MCF 10A (cell line): ENCODE measurements at places on chromosomes 5 and 9.

- DNase-seq, result no peak
Measured at GRCh38 chr9:34652602-34653000, 616 bp downstream of the IL11RA start.

DNA sequence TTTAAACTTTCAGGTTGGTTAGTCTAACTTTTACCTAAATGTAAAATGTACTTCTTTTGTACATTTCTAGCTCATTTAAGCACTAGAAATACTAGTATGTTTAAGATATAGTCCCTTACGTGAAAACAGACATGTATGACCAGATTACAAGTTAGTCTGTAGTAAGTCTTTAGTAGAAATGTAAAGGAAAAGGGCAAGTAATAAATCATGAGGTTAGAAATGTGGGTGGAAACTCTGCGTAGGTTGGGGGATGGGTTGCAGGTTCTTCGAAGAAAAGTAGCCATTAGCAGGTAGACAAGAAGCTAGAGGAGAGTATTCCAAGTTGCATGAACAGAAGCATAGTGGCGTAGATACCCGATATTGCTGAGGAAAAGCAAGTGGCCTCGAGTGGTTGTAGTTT, 22.9 kb downstream of the RAD1 start:
- DNase-seq, result no peak

- no peak for DNase-seq
Measured at GRCh38 chr5:124461941-124462340, 284.5 kb downstream of the ZNF608 start.

DNA sequence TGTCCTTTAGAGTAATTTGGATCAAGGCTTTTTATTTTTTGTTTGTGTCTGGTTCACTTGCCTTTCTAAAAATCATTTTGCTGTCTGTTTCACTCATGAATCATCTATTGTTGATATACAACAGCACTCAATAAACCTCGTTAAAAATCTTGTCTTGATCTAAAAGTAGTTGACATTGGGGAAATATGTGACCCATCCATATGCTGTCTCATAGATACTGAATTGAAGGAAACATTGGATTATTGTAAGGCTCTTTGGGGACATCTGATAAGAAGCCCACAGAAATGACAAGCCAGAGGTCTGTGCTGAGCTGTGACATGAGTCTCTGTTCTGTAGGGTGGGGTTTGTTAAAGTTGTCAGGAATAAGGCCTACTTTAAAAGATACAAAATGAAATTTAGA, 208.0 kb downstream of the PDZD2 start:
- no peak for DNase-seq

- DNase-seq, result no peak
Measured at GRCh38 chr5:124079062-124079461, 567.1 kb downstream of the CSNK1G3 start.

DNA sequence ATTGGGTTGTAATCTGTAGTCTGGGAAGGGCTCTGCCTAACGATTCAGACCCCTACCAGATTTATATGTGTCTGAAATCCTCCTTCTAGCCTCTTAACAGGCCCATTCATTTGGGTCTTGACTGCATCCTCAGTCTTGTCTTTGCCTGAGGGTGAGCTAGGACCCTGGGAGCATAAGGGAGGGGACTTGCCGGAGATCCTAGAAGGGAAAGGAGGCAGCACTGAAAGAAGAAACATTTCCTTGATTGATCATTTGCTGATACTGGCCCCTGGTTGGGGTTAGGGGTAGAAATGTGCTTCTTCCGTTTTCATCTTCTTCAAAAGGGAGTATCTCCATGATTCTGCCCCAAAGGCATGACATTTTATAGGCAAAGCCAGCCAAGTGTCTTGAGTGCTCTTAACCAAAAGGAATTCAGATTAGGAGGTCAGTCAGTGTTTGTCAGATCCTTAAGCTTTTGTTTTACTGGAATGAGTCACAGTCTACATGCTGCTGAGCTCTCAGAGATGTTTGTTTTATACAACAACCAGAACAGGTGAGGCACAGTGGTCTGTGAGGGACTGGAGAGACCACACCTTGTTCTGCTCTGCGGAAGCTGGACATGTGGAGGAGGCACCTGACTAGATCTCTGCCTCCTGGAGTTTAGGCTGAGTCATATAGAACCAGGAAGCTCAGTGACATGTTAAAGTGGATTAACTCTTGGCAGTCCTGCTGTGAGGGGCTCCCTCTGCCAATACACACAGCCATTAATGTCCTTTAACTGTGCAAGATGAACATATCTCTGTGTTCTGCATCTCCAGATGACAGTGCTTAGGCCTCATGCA, 37.7 kb downstream of the PCDHAC2 start:
- DNase-seq, result peak; percentile 97

DNA sequence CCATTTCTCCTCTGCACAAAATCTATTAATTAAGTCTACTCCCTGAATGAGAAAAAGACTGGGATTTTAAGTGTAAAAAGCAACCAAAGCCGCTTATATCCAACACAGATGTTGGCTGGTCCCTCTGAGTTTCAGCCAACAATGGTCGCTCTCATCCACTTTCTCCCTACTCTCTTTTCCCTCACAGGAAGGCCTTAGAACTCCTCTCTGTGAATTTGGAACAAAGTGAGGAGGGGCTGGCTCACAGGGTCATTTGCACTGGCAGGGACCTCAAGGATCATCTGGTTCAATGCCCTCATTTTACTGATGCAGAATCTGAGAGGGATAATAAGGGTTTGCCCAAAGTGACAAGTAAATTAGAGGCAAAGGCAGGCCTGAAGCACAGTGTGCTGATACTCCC, 64.0 kb downstream of the DPYSL3 start:
- no peak for DNase-seq

- DNase-seq, result peak; percentile 40
Measured at GRCh38 chr9:113131689-113132151, 19.1 kb upstream of the SLC31A2 start.

DNA sequence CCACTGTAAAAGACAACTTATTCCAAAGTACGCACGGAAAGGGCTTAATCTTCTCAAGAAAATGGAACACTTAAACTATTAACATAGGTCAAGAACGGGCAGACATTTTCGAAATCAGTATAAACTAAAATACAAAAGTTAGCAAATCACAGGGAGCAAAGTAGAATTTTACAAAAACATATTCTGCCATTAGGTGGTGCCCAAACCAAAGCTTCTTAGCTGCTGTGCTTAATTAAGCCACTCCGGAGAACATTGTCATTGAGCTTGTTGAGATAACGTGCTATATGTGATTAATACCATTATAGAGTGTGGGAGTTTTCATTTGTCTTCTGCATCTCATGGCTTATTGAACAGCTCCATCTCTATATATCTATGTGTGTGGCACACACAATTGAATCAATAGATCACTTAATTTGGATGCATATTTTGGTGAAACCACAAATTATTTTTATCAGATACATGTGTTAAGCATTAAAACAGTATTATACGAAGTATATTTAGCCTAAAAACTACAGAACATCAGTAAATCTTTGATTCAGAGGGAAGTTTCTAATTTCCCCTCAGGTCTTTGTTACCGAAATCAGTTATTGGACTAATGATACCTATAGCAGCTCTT, 23.4 kb downstream of the UBLCP1 start:
- DNase-seq, result peak; percentile 62

GRCh38 chr5:130805648-130806047, 359.4 kb downstream of the HINT1 start:
- DNase-seq, result no peak

GRCh38 chr5:76473661-76474060, 70.6 kb downstream of the IQGAP2 start:
- DNase-seq, result no peak

DNA sequence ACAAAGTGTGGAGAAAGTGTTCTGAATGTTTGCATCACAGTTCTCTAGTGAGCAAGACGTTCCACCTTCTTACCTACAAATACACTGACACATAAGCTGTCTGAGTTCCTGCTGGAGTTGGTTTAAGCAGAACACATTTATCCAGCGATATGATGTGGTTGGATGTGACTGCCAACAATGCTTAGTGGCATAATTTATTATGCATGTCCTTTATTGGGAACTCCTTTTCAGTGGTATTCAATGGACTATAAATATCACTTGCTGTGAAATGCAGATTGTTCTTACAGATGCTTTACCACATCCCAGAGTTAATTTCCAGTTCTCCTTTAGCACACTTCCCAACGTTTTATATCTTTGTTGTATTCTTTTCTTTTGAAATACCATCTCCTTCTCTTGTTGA, 222.2 kb downstream of the LURAP1L start:
- no peak for DNase-seq

GRCh38 chr5:51172903-51173626, 210.2 kb upstream of the ISL1 start:
- no peak for DNase-seq

DNA sequence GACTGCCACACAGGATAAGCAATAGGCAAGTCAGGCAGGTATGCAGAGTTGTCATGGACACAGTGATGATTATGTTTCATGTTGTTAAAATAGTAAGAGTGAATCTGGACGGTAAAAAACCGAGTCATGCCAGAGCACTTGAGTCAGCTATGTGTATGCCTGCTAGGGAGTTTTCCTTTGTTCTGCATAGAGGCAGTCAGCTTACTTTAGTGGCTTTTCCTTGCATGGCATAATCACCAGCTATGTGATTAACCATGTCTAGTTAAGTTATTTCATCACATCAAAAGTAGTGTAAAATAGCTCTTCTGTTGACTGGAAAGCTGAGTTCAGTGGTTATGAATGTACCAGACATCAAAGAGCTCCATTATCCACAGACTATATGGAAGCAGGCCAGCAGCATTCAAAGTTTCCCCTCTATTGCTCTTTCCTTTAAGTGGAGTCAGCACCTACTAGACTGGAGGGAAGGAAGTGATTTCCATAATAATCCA, 989.8 kb downstream of the TLE1 start:
- peak; percentile 47 for DNase-seq

DNA sequence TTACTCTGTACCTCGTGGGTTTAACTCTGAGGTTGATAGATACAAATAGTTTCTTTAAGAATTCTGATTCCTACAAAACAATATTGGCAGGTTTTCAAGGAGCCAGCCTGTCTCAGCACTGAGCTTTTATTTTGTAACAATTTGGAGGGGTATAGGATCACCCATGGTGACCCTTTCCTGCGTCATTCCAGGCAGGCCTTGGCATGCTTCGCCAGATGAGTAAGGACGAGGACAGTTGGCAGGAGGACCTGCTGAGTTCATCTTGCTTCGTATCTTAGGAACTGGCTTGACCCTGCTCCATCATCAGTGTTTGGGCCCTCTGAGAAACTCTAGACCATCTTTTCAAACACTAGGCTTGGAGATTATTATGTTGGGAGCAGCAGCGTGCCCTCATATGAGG, 17.9 kb downstream of the ZNF462 start:
- peak; percentile 96 for DNase-seq

GRCh38 chr9:108786322-108786721, 69.5 kb downstream of the ACTL7B start:
- peak; percentile 44 for DNase-seq

DNA sequence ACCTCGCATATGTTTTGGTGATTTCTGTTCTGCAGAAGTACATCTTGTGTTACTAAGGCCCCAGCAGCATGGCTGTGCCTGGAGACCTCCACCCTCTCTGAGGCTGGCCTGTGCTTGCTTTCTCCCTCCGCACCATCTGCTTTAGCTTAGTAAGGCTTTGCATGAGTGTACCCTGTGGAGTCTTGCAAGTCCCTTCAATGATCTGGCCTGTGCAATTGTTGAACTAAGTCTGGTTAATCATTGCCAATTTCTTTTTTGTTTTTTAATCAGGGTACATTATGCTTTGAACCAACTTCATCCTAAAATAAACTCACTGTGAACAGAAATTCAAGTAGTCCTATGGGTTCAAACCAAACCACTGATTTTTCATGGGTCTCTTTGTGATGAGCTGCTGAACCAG, 32.3 kb downstream of the ACOT12 start:
- no peak for DNase-seq

- DNase-seq, result no peak
Measured at GRCh38 chr9:18245911-18246310, 228.0 kb upstream of the ADAMTSL1 start.

- peak; percentile 50 for DNase-seq
Measured at GRCh38 chr5:32707418-32707997, 3.6 kb upstream of the NPR3 start.

- DNase-seq, result peak; percentile 73
Measured at GRCh38 chr5:154860123-154860522, 1.7 kb downstream of the CNOT8 start.

DNA sequence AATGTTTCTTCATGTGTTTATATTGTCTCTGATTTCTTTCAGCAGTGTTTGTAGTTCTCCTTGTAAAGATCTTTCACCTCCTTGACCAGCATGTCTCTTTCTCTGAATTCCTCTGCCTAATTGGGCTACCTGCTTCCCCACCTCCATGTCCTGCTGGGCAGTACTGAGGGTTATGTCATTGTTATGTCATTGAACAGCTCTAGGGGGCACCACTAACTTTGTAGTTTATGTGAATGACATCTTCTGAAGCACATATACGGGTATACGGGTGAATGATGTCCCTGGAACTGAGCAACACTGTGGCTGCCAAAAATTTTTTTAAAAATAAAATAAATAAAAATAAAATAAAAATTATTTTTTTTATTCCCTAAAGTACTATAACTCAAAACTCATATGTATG, 16.9 kb upstream of the SNCAIP start:
- peak; percentile 47 for DNase-seq

DNA sequence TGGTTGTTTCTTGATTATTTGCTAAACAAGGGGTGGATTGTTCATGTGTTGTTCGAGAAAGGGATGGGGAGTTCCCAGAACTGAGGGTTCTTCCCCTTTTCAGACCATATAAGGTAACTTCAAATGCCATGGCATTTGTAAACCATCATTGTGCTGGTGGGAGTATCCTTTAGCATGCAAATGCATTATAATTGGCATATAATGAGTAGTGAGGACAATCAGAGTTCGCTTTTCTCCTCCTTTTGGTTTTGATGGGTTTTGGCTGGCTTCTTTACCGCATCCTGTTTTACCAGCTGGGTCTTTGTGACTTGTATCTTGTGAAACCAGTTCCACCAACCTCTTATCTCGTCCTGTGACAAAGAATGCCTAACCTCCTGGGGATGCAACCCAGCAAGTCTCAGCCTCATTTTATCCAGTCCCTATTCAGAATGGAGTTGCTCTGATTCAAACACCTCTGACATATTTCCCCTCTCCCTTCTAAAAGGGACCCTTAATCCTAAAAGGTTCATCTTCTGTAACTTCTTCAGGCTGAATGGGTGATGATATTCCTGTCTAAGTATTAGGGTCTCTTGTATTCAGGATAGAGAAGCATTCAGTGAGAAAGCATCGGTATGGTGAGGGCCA, 8.7 kb upstream of the FBN2 start:
- no peak for DNase-seq

GRCh38 chr9:115775659-115776058, 377.9 kb upstream of the PAPPA start:
- no peak for DNase-seq

DNA sequence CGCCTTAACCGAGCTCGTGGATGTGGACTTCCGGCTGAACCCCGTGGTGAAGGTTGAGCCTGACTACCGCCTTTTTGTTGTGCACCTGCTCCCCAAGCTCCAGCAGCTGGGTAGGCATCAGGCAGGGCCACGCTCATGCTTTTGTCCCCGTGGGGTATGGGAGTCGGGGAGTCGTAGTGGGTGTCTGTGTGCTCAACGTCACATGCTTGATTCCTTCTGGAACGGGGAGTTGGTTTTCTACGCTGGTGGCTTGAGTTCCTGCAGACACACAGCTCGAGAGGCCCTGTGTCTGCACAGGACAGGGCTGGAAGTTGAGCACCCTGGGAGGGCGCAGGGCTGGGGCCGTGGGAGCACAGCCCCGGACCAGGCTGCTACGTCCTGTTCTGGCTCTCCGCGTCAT, 8.0 kb downstream of the CEP72 start:
- no peak for DNase-seq

GRCh38 chr5:97194366-97194765, 11.3 kb upstream of the RIOK2 start:
- no peak for DNase-seq
